Memory B cell (primary cell): ENCODE measurements at places on chromosomes 13 and 19.

DNA sequence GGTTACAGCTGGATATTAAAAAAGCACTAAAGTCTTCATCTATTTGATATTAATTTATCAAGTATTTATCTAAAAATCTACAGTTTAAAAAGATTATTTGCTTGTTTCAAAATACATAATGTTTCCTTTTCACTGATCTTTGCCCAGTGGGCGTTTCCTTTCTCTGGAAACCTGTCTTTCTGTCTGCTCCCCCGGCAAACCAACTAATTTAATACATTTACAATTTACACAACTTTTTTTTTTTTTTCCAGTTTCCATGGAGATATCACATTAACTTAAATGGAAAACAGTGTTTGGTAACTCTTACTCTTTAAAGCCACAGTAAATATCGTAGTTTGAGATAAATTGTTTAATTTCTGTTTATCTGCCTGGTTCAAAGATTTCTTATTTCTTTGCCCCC lies 5.3 kb downstream of the GPC6 start:
- no peak for DNase-seq

GRCh38 chr19:13070425-13071140 lies 32.1 kb downstream of the LYL1 start:
- no peak for DNase-seq

DNA sequence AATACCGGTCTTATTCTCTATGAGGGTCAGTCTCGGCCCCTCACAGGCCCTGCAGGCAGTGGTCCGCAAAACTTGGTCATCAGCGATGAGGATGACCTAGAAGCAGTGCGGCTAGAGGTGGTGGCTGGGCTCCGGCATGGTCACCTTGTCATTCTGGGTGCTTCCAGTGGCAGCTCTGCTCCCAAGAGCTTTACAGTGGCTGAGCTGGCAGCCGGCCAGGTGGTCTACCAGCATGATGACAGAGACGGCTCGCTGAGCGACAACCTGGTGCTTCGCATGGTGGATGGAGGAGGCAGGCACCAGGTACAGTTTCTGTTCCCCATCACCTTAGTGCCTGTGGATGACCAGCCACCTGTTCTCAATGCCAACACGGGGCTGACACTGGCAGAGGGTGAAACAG lies 1.8 kb downstream of the FREM2 start:
- DNase-seq = no peak

- DNase-seq = no peak
Observed at GRCh38 chr19:58003174-58003828, 681 bp upstream of the ZNF606 start.

GRCh38 chr19:4067396-4068046 lies 822 bp upstream of the ZBTB7A start:
- no peak for DNase-seq
